ENCODE measurements at places on chromosomes 7 and 10.

DNA sequence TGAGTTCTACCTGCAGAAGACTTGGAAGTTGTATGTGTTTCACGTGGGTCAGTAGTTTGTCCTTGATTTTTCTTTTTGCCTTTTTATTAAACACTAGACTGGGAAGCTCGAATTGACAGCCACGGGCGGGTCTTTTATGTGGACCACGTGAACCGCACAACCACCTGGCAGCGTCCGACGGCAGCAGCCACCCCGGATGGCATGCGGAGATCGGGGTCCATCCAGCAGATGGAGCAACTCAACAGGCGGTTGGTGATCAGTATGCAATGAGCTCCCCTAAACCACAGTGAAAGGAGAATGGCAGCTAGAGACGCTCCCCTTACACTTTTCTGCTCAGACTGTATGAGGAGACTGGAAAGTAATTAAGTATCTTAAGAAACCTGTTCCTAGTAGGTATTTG is 126.7 kb upstream of the STK17A start:
- no peak for DNase-seq

- DNase-seq = no peak
Measured at GRCh38 chr10:71276873-71277272, 42.2 kb upstream of the SLC29A3 start.

- DNase-seq = peak; percentile 33
Measured at GRCh38 chr7:126487728-126488442, 764.9 kb downstream of the GRM8 start.

DNA sequence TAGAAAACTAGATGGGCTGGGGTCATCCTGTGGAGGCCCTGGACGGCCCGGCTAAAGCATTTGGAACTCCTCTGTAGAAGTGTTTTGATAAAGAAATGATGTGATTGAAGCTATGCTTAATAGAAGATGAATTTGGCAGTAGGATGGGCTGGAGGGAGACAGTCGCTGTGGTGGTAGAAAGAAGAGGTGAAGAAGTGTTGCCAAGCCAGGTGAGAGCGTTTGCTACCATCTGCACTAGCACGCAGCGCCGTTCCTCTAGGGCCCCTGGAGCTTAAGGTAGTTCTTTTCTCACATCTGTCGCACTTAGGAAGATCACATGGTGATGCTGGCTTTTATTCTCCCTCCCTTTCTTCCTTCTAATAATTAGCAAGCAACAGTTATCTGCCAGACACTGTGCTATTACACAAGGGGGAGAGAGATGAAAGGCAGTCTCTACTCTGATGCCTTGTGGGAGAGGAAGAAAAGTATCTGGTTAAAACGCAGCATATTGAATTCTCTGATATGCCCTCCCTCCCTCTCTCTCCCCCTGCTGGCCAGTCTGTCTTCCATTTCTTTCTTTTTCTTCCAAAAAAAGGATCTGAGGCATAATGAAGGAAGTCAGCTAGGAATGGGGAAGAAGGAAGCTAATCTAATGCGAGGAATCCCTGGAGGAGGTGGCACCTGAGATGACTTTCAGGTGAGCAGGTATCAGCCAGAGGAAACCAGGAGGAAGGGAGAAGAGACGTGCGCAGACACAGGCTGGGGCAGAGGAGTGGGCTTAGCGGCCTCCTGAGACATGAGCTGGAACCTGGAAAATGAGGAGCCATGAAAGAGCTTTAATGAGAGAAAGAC is 162.3 kb upstream of the KLF14 start:
- peak; percentile 94 for DNase-seq

- DNase-seq = no peak
Measured at GRCh38 chr10:10092581-10092980, 925.1 kb upstream of the CELF2 start.

DNA sequence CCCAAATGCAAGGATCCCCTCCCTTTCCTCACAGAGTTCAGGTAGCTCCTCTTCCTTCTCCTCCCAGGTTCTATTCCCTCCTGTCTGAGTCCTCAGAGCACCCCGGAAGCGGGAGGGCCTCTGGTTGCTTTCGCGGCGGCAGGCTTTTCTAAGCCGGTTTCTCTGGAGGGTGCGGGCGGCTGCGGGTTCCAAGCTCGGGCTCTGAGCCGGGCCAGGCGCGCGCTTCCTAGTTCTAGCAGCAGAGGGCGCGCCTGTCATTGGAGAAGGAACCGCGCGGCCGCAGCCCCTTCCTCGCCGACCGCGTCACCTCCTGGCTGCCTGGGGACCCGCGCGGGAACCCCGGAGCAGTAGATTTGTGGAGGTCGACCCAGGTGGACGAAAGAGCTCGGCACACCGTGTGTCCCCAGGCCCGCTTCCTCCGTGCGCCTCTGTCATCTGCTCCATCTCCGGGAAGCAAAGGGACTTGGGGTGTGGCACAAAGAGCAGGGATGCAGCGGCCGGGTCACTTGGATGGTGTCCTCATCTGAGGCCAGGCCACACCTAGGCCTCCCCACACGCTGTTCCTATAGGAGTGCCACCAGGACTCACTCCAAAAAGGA is 389.0 kb upstream of the PODXL start:
- DNase-seq = peak; percentile 72

- DNase-seq = no peak
Measured at GRCh38 chr7:36870625-36871354, 146.5 kb upstream of the AOAH start.

- DNase-seq = no peak
Measured at GRCh38 chr10:59856104-59856503, 50.3 kb downstream of the CCDC6 start.

DNA sequence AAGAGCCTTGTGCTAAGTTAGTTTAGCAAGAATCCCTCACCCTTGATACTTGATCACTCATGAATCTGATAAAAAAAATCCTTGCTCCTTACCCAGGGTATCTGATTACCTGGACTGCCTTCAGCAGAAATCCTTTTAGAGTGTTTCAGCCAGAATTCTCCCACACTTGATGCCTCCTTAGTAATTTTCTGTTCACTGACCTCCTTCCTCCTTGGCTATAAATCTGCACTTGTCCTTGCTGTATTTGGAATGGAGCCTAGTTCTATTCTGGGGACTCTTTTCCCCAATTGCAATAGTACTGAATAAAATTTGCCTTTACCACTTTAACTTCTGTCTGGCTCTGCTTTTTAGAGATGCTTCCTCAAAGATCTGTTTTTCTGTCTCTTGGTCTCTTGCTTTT is 84.9 kb downstream of the RPS24 start:
- DNase-seq = peak; percentile 49

DNA sequence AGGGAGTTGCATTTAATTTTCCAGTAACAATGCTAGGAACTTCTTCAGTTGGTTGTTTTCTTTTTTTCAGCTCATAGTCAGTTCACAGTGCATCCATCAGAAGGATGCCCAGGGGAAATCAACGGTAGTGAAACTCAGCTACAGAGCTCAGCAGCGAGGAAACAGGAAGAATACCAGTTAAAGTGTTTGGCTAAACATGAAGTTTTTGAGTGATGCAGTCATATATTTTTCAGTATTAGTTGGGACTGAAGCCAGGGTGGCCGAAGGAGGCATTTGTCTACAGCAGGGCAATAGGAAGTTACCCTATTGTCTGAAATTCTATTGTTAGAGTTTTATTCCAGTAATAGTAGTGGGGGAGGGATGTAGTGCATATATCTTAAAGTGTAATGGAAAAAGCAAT is 45.3 kb upstream of the MALRD1 start:
- no peak for DNase-seq

GRCh38 chr10:116490028-116490662 is 55.6 kb upstream of the PNLIP start:
- no peak for DNase-seq

DNA sequence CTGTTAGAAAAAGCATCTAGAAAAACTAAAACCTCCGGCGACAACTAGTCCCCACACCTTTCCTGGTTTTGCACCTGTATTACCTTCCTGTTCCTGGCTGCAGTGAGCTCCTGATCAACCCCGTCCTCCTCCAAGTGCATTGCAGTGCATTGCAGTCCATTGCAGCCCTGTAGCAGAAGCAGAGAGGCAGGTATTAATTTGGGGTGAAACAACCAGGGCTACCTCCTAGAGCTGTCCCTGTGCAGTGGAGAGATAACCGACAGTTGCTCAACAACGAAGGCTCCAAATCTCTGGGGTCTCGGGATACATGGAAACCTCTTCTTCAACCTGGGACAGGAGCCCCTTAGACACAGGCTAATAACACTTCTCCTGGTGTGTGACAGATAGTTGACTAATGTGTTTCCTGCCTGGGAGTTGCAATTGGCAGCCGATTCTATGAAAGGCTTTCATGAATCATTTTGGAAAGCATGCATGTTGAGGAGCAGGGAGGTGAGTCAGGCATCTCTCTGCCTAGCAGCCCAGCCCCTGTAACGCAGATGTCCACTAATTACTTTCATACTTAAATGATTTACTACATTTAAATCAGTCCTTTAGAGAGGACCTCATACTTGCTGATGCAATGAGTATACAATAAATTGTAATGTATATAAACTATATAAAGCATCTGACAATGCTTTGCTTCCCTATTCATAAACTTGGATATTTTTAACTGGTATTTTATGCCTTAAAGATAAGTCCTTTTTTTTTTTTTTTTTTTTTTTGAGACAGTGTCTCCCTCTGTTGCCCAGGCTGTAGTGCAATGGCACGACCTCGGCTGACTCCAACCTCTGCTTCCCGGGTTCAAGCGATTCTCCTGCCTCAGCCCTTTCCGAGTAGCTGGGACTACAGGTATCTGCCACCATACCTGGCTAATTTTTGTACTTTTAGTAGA is 59.0 kb downstream of the PRR15 start:
- DNase-seq = no peak

GRCh38 chr10:65796472-65796871 is 1129.4 kb upstream of the LRRTM3 start:
- no peak for DNase-seq

GRCh38 chr7:5497295-5498103 is 73.9 kb upstream of the TNRC18 start:
- no peak for DNase-seq

GRCh38 chr7:158110034-158110590 is 477.5 kb downstream of the PTPRN2 start:
- DNase-seq = no peak

DNA sequence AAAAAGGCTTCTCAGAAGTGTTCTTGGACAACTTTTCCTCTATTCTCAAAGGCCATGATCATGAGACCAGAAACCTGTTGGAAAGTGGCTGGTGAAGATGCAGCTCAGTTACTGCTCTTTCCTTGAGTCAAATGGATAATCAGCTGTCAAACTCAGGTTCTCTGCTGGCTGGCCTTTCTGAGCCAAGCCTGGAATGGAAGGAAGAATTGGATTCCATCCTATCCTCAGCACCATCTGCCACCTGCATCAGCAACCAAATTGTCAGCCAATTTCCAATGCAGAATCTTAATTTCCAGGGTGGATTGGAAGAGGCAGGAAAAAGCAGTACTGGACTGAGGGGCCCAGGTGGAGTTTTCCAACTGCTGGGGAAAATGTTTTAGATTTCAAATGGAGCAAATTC is 631.7 kb downstream of the KCNMA1 start:
- DNase-seq = peak; percentile 3

GRCh38 chr7:148334441-148334956 is 256.1 kb upstream of the C7orf33 start:
- DNase-seq = no peak

GRCh38 chr7:21690705-21691104 is 147.9 kb downstream of the DNAH11 start:
- DNase-seq = no peak

- DNase-seq = peak; percentile 50
Measured at GRCh38 chr10:112490545-112490944, 43.5 kb downstream of the VTI1A start.
